Sciatic nerve (tissue), 2 donors: ENCODE measurements at places on chromosomes 1 and 21.

DNA sequence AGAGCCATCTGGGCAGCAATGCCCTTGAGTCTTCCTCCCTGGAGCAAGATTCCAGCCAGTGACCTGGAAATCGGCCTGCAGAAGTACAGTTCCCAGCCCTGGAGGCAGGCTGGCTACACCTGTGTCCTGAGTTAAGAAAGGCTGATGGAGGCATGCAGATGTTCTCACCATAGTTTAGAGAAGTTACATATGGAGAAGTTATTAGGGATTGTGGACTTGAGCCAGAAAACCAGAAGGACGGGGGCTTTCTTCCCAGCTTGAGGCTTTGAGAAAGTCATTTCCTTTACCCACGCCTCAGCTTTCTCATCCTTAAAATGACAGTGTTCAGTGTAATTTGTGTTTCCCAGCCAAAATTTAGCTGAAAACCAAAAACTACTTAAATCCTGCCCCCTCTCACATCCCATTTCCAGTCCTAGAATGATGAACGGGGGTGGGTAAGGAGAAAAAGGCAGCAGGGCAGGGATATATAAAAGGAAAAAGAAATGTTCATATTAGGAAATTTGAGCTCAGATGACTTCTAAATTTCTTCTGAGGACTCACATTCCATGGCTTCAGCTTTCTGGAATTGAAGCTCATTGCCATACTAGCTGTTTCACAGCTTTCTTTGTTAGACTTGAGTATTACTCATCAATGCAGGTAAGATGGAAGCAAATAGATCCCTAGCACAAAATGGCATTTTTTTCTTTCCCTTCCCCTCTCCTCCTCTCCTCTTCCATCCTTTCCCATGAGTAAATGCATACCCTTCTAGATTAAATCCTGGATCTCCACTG is 14.4 kb upstream of the C8B start:
- no peak for DNase-seq

GRCh38 chr21:36099000-36099399 is 29.2 kb downstream of the CBR1 start:
- no peak for DNase-seq

GRCh38 chr1:222769181-222769580 is 32.2 kb downstream of the FAM177B start:
- DNase-seq: no peak

DNA sequence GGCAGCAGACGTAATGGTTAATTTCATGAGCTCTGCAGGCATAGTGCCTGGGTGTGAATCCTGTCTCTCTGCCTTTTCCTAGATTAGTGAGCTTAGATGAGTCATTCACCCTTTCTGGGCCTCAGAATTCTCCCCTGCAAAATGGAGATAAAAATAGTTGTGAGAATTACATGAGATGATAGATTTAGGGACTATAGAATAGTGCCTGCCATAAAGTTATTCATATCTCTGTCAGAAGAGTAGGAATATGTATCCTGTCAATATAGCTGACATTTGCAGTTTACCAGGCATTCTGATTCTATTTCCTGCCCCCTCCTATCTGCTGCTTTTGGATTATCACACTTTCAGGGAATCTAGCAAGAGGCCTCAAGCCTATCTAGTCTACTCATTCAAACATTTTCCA is 112.0 kb downstream of the PDE4B start:
- no peak for DNase-seq

DNA sequence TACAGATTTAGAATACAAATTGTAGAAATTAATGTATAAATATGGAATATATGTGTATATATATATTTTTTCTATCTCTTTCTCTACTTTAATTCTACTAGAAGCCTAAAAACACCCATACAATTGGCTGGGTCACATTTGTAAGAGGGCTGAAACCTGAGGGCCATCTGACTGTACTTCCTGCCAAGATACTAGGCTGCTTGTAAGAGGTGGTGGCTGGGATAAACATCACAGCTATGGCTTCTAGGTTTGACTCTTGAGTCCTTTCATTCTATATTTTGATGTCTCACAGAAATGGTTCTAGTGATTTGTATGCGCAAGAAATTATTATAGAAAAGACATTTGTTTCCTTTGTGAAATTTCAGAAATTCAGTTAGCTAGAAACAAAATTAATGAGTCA is 1155.2 kb upstream of the B3GALT2 start:
- DNase-seq: no peak

- no peak for DNase-seq
These were observed 35.0 kb downstream of the ESRRG start for GRCh38 chr1:216688127-216688657.
